Activated CD4-positive, alpha-beta T cell treated with anti-CD3 and anti-CD28 coated beads for 1 hour (primary cell): ENCODE measurements at places on chromosomes 2 and 18.

GRCh38 chr2:240893363-240893844 is 2.6 kb downstream of the MAB21L4 start:
- DNase-seq = no peak

DNA sequence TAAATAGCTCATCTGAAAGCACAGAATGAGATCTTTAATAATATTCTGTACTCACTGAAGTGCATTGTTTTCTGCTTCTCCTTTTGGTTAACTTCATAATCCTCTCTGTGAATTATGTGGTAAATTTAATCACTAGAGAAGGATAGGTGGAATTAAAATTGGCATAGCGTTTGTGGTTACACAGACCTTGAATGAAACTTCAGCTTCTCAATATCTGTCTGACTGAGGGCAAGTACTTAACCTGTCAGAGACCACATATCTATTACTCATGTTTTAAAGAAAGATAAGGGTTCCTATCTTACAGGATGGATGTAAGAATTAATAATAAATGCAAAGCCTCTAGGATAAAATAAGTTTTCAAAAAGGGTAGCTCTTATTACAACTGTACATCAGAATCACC is 861.8 kb downstream of the TRIB2 start:
- DNase-seq = no peak

DNA sequence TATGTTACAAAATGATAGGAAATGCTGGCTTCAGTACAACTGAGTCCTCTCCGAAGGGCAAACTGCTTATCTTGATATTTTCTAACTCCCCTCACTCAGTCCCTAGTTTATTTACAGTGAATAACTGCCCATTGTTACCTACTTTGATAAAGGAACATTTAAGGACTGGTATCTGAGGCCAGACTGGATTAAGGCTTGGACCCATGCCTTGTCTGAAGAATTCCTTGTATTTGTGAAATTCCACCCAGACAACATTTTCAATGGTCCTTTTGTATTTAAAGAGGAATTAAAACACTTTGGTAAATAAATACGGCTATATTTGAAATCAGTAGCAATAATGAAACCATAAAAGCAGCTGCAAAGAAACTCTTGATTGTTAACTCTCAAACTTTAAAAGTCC is 58.3 kb downstream of the PELI1 start:
- DNase-seq = no peak

DNA sequence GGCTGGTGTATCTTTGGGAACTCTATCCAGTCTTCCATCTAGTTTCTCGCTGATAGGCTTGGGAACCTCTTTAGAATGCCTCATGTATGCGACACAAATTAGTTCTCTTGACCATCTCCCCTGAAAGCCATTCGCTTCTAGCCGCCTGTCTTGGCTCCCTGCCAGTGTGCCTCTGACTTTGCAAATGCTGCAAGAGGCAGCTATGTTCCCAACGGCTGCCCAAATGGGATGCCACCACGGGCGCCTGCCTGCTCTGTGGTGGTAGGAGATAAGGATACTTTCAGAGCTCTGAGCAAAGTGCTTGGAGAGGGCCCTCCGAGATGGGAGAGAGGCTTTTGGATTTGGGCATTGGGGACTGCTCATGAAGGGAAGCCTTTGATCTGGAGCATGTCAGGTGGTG is 77.7 kb upstream of the IGFBP5 start:
- DNase-seq = no peak

DNA sequence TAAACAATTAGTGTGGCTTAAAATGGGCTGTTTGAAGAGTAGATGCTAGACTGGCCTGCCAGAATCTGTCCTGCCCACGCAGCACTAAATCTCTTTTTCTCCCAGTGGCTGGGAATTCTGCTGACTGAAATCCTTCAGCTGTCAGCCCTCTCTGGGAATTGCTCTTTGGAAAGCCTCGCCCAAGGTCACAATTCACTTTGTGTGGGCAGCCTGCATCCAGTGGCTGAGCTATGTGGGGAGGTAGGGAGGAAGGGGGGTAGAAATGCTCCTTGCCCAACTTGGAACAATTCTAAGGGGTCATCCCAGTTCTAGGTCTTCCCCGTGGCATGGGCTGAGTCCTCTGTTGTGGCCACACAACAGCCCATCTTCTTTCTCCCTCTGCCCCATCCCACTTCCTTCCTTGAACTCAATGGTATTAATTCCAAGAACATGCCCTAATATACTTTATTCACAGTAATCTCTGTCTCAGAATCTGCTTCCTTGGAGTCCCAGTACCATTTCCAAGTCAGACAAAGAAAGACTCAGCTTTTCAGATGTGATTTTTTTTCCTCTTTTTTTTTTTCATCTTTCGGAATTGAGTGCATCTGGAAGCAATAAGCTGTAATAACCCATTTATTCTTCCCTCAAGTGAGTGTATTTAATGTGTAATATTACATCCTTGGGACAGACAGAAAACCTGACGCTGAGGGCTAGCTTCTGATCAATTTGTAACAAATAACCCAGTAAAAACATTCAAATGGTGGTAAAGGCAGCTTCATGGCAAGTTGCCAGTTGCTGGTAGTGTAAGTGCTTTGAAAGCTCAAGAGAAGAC is 189.4 kb downstream of the GPD2 start:
- no peak for DNase-seq

DNA sequence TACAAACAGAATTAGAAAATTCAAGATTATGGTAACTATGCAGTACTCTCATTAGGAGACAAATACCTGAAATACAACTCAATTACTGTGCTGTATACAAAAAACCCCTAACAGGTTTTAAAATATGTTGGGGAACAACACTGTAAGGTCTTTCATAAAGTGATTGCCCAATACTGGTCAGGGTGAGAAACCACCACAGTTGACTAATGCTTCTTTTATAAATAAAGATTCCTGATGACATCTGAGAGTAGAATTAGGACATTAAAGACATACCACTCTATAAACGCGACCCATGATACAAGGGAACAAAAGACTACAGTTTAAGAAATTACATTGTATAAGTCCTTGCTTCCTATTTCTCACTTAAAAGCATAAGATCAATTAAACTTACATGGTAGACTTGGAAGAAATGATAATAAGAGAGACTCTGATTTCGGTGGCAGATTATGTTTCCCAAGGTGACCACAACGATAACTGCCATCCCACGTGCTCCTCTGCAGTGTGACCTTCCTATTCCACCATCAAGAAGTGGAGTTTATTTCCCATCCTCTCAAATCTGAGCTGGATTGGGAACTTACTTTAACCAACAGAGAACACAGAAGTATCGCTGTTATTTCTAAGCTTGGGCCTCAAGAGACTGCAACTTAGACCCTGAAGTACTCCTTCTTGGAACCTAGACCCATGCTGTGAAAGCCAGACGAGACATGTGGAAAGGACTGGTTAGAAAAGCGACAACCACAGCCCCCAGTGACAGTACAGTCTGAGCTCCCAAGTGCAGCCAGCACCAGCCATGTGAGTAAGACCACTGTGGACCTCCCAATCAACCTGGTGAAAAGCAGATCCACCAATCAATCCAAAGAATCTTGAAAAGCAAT is 52.3 kb downstream of the ZNF521 start:
- no peak for DNase-seq

- DNase-seq = no peak
Observed at GRCh38 chr2:120947327-120947726, 211.7 kb downstream of the GLI2 start.

- DNase-seq = no peak
Observed at GRCh38 chr2:52613064-52613463, 1154.5 kb upstream of the CHAC2 start.

GRCh38 chr2:119939915-119940314 is 73.0 kb upstream of the EPB41L5 start:
- no peak for DNase-seq

DNA sequence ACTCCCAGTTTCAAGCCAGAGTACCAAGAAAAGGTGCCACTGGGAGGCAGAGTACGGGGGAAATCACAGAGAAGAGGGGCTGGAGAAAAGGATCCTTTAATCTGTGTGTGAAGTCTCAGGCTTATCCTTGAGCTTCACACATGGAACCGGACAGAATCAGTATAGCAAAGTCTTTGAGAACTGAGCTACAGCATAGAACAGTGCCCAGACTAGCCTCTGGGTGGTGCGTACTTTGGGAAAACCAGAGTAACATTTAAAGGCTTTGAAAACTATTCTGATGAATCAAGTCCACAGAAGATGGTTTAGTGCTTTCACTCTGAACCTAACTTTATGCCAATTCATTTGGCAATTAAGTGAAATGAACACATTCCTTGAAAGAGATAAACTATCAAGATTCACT is 83.1 kb downstream of the BABAM2 start:
- DNase-seq = no peak

GRCh38 chr2:190984595-190984994 is 29.4 kb downstream of the STAT1 start:
- no peak for DNase-seq

- no peak for DNase-seq
Observed at GRCh38 chr2:27507293-27507692, 10.7 kb downstream of the GCKR start.

DNA sequence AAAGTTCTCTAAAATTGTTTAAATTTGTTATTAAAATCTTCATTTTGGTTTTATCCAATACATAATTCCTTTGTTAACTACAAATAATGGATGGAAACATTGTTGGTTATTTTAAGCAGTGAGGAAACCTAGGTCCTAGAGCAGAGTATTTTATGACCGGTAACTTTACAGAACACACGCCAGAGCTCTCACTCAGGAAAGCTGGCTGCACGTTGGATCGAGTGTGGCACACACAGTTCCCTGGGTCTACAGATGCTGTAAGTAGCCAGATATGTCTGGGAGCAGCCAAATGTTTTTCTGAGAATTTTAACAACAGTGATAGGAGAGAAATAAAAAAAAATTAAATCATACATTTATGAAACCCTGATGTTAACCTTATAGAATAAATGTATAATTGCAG is 264.4 kb downstream of the ZNF407 start:
- no peak for DNase-seq

GRCh38 chr2:18001671-18002070 is 123.2 kb downstream of the KCNS3 start:
- no peak for DNase-seq

- DNase-seq = no peak
Observed at GRCh38 chr18:60292186-60292585, 80.4 kb downstream of the MC4R start.

DNA sequence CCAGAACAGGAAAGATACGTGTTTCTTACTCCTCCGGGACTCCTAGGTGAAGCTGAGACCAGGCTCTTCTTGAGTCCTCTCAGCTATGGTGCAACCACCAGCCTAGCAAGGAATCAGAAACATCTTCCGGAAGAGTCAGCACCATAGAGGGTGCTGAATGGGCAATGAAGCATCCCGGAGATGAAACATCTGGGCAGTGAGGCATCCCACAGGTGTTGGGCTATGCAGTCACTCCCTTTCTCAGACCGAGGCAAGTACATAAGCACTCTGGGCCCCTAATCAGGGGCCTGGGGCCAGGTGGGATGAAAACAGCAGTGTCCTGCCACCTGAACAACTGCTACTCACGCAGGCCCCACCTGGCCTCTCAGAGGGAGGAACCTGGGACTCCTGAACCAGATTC is 1.4 kb upstream of the CAPN10 start:
- no peak for DNase-seq

DNA sequence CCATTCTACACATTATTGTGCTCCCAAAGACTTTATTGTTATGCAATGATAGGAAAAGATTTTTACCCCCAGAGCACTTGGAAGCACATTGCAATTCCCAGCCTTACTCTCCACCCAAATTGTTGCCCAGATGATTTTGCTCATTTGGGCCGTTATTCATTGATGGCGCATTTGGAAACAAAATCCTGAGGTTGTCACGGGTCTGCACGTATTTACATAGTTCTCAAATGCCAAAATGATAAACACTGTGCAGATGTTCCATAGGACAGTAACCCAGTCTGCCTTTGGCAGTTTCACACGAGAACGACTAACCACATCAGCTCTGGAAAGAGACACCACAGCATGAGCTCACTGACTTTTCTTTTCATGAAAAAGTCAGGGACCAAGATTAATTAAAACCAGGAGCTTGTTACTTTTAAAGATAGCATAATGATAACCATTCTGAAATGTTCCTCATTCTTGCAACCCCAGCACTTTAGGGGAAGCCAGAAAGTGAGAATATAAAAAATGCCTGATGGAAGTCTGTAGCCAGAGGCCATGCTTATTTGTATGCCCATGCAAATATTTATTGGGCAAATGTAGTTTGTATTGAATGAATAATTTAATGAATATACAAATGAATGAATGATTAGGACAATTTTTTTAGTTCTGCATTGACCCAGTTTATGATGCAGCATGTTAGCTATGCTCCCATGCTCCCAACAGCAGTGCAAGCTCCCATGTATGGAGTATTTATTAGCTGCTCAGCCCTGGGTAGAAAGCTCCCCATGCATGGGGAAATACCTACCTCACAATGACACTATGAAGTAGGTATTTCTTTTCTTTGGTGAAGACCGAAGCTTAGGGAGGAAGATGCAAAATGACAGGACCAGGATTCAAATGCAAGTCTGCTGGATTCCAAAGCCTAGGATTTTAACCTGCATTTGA is 84.6 kb downstream of the MAIP1 start:
- no peak for DNase-seq

- no peak for DNase-seq
Observed at GRCh38 chr18:58784601-58785137, 80.0 kb upstream of the ZNF532 start.

DNA sequence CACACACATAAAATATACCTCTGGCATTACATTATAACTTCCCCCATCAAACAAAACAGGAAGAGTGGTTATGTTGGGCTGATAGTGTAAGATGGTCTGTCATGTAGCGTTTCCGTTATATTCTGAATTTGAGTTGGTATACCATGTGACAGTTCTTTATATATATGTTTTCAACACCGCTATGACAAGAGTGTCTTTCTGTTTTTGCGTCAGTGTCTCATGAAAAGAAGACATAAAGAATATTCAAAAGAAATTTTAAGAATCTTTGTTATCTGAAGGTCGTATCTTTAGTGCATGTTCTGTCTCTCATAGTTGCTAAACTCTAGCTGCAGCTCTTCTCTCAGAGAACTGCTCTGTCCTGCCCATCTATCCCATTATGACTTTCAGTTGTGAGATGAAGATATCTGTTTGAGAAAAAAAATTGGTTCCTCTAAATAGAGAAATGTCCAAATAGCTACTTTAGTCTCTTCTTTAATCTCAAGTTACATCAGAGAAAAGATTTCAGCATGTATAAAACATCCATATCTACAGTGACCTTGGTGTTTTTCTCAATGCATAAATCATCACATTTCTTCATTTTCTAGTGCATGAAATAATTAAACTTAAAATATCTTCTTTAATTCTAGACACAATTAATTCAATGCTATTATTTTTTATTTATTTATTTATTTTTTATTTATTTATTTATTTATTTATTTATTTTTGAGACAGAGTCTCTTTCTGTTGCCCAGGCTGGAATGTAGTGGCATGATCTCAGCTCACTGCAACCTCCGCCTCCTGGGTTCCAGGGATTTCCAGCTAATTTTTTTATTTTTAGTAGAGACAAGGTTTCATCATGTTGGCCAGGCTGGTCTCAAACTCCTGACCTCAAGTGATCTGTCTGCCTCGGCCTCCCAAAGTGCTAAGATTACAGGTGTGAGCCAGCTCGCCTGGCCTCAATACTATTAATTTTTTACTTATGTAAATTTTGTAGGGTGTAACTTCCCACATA is 24.3 kb upstream of the PSME4 start:
- DNase-seq = no peak

- DNase-seq = no peak
Observed at GRCh38 chr18:9811978-9812377, 73.8 kb upstream of the TXNDC2 start.

- DNase-seq = no peak
Observed at GRCh38 chr2:100606726-100607343, 44.0 kb downstream of the PDCL3 start.
